ENCODE measurements at places on chromosomes 1 and 21. TPM values are rescaled to one million over a fixed set of nuclear protein-coding genes. Genes with fewer than 3 reads are reported as not detected.

S100A7 gene
- total RNA-seq = not detected

LRRC3 gene
- 0.26 TPM for total RNA-seq

YBX1 gene
- total RNA-seq = 566 TPM

CFHR3 gene
- not detected for total RNA-seq

TMEM54 gene
- 49.7 TPM for total RNA-seq

GABRD gene
- total RNA-seq = not detected

PHLDA3 gene
- 176 TPM for total RNA-seq

RNF186 gene
- not detected for total RNA-seq

SERTAD4 gene
- total RNA-seq = 22.2 TPM

TESK2 gene
- total RNA-seq = 1.3 TPM

GUCA2A gene
- not detected for total RNA-seq

All from smooth muscle cell of the pulmonary artery (primary cell).